ENCODE measurements at places on chromosomes 6 and 20.

GRCh38 chr6:27407153-27407814 is 18.7 kb downstream of the ZNF391 start:
- no peak for DNase-seq

GRCh38 chr6:16129623-16130401 is 926 bp downstream of the MYLIP start:
- no peak for DNase-seq

- no peak for DNase-seq
These were observed 2.4 kb downstream of the COL20A1 start for GRCh38 chr20:63295422-63295821.

GRCh38 chr20:4682682-4683081 is 39.0 kb upstream of the PRND start:
- no peak for DNase-seq

- peak; percentile 30 for DNase-seq
These were observed 42.0 kb upstream of the LY86 start for GRCh38 chr6:6546318-6547109.

- no peak for DNase-seq
These were observed 157.1 kb downstream of the BCKDHB start for GRCh38 chr6:80263585-80263984.

DNA sequence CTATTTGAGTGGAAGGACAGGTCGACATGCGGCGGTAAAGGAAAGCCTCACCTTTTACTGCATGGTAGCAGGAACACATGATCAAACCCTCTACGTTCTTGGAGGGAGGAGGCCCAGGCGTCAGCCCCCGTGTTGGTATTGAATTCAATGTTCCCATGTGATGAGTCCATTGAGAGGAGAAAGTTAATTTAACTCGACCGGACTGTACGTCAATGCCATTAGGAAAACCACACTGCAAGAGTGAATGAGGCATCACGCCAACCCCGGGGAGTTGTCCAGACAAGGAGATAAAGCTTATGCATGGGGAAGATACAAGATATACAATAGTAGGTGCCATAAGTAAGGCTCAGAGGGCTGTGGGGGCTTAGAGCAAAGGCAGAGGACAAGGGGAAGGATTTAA is 213.9 kb upstream of the ECI2 start:
- no peak for DNase-seq

GRCh38 chr6:153117986-153118879 is 12.8 kb downstream of the RGS17 start:
- DNase-seq: no peak

- no peak for DNase-seq
These were observed 141.8 kb downstream of the SIM1 start for GRCh38 chr6:100322886-100323285.

GRCh38 chr6:93954584-93954983 is 535.2 kb upstream of the EPHA7 start:
- DNase-seq: no peak

DNA sequence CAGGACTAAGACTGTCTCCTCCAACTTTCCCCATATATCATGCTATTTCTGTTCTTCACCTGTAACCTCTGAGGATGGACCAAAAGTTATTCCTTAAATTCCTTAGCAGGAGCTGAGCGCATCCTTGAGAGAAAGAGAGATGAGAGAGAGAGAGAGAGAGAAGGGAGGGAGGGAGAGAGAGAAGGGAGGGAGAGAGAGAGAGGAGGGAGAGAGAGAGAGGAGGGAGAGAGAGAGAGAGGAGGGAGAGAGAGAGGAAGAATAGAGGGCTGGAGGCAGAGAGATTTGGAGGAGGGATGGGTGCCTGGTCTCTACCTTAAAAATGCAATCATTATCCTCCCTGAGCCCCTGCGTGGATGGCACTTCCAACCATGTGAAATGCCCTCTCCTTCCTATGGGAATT is 73.6 kb downstream of the BMP2 start:
- no peak for DNase-seq

DNA sequence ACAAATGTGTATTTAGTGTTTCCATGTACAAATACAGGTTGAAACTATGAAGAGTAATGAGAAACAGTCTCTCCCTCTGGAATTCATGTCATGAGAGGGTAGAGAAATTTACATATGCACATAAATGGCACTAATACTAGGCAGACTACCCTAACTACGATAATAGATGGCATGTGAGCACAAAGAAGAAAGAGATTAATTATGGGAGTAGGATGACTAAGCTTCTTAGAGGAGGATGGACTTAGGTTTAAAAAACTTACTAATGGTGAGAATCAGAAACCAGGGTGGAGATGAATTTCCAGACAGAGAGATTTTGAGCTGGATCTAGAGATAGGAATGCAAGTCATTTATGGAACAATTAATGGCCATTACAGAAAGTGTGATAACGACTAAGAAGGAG is 225.3 kb upstream of the HTR1E start:
- no peak for DNase-seq

- DNase-seq: no peak
These were observed 137.3 kb downstream of the STXBP5 start for GRCh38 chr6:147341486-147341885.

DNA sequence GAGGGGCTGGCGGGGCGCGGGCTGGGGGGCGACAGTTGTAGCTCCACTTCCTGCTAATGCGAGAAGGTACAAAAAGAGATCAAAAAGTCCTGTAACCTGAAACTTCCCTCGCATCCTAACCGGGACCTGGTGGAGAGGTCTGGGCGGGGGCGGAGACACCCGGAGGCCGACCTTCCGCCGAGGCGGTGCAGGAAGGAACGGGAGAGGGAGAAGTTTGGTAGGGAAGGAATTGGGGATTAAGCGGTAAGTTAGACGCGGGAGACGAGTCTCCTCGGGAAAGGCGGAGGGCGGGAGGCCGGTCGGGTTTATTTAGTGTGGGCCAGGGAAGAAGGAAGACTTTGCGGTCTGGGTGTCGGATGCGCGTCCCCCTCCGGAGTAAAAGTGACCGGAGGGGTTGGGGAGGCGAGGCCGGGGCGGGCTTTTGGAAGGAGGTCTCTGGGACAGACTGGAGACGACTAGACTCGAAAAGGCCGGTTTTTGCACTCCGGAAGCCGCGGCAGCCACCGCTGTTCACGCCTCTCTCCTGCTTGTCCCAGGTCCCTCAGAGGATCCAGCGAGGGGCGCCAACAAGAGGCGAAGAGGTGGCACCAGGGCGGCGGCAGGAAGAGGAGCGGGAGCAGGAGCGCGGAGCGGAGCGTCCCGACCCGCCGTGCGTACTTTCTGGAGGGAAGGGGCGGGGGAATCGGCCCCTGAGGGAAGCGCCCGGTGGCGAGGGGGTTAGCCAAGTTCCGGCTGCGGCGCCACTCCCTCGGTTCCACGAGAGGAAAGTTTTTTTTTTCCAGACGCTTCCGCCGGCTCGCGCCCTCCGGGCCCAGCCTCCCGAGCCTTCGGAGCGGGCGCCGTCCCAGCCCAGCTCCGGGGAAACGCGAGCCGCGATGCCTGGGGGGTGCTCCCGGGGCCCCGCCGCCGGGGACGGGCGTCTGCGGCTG is 734 bp downstream of the TPBG start:
- peak; percentile 3 for DNase-seq

DNA sequence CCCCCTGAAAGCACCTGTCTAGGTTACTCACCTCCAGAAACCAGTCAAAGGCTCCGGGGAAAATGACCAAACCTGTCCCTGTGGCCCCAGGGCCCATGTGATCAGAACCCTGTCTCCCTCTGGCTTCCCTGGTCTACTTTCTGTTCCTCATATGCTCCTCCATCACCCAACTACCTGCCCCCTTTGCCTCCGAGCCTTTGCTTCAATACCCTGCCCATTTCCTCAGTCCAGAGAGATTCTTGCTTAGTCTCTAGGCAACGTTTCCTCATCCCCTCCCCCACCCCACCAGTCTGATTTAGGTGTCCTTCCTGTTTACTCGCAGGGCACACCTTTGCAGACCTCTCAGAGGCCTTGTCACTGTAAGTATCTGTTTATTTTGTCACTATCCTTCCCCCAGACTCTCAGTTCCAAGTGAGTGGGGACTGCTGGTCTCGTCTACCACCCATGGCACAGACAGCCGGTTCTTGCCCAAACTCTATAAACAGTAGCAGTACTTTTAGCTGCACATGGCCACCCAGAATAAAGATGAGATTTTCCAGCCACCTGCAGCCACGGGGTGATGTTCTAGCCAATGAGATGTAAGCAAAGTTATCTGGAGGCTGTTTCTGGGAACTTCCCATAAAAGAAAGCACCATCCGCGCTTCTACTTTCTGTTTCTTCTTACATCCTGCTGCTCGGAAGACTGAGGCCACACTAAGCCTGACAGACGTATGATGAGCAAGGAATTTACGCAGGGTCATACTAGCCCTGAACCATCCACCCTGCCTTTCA is 13.3 kb downstream of the ELOVL5 start:
- DNase-seq: peak; percentile 40

GRCh38 chr6:127950566-127951145 is 49.8 kb upstream of the THEMIS start:
- DNase-seq: no peak

DNA sequence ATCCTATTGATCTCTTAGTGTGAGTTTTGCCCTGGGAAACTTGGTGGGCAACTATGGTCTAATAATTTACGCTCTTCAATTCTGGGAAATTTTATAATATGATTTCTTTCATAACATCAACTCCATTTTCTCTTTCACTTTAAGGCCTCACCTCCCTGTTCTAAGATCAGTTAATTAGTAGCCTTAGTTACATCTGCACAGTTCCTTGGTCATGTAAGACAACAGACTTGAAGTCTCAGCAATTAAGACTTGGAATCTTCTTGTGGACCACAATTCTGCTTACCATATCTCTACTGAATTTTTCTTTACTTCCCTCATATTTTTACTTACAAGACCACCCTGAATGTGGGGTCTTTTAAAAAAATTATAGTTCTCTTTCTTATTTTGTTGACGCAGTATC is 8.7 kb downstream of the ENPP3 start:
- DNase-seq: no peak

DNA sequence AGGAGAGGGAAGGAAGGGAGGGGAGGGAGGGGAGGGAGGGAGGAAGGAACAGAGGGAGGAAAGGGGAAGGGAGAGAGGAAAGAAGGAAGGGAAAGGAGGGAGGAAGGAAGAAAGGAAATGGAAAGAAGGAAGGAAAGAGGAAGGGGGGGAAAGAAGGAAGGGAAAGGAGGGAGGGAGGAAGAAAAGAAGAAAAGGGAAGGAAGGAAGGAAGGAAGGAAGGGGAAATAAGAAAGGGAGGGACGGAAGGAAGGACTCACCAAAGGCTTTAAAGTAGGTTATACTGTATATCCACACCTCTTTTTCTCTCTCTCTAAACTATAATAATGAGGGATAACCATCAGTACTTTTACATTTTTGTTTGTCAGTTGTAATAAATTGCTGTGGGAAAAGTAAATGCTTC is 324.9 kb downstream of the ARHGAP18 start:
- DNase-seq: no peak

GRCh38 chr6:121592261-121592935 is 157.0 kb downstream of the GJA1 start:
- no peak for DNase-seq

- no peak for DNase-seq
These were observed 44.9 kb downstream of the ADAT2 start for GRCh38 chr6:143405373-143406154.

DNA sequence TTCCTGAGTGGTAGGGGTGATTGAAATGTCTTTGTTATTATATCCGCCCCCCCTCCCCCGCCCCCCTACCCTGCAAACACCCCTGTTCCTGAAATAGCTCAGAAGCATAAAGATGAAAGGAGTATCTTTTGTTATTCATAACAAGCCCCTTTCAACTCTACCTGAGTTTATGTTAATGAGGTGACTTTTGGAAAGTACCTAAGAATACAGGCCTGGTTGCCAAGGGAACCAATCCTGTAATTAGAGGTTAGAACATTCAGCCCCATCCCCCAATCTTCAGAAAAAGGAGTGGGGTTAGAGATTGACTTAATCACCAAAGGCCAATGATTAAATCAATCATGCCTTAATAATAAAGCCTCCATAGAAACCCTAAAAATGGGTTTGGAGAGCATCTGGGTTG is 979.2 kb upstream of the GJE1 start:
- DNase-seq: no peak

- DNase-seq: peak; percentile 56
These were observed 954 bp downstream of the HSD17B8 start for GRCh38 chr6:33205191-33206026.

DNA sequence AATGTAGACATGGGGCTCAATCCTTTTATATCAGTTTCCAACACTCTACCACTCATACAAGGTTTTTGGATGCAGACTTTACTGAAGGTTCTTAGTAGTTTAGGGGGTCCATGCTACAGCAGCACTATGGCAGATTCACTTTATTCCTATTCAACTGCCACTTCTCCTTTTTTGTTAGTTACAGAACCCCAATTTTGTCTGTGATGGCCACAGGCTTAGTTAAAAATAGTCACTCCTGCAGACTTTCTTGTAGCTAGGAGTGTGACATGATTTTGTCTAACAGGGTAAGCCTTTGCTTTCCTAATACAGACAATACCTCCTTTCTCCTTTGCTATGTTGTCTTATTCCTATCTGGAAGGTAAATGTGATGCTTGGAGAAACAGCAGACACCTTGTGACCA is 90.0 kb upstream of the SLC24A3 start:
- no peak for DNase-seq

DNA sequence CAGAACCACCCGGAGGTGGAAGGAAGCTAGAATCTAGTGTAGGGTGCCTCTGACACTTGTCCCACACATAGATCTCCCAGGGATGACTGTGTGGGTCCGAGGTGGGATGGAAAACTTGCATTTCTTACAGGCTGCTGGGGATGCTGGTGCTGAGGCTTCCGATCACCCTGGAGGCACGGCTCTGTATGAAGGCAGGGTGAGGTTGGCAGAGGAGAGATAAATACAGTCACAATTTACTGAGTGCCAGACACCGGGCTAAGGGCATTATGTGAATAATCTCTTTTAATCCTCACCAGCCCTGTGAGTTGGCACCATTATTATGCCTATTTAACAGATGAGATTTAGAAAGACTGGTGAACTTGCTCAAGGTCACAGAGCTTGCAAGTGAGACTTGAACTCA is 250.2 kb upstream of the RREB1 start:
- no peak for DNase-seq

GRCh38 chr20:11738852-11739251 is 178.8 kb upstream of the BTBD3 start:
- no peak for DNase-seq

DNA sequence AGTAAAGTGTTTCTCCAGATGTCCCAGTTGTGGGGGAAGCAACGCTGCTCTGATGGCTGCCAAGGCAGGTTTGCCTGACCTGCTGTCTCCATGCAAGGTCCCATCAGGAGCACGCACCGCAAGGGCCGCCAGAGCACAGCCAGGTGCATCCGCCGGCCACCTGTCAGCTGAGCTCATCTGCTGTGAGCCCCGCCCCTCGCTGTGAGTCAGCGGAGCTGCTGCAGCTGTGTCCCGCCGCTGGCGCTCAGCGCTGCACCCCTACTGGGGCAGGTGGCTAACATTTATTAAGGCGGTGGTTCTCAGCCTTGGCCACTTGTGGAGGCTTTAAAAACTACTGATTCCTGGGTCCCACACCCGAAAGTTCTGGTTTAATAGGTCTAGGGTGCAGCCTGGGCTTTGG is 225.7 kb downstream of the UST start:
- DNase-seq: peak; percentile 30

DNA sequence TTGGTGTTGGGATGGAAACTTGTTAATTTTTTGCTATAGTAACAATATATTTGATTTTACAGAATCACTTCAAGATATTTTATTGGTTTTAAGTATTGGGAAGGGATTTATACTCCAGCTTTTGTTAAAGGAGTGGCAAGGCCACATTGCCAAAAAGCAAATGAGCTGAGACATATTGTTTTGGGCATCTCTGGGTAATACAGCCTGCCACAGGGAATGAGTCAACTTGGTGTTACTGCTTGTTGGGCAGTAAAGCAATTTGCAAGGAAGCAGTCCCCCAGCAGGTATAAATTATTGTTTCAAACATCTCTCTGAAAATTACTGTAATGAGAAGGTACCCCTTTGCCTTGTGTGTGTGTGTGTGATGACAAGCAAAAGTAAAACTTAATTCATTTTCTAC is 868.3 kb upstream of the FLRT3 start:
- DNase-seq: no peak

Data from activated T-cell treated with anti-CD3 and anti-CD28 coated beads for 48 hours (primary cell).